ENCODE measurements at places on chromosomes 2 and 18.

DNA sequence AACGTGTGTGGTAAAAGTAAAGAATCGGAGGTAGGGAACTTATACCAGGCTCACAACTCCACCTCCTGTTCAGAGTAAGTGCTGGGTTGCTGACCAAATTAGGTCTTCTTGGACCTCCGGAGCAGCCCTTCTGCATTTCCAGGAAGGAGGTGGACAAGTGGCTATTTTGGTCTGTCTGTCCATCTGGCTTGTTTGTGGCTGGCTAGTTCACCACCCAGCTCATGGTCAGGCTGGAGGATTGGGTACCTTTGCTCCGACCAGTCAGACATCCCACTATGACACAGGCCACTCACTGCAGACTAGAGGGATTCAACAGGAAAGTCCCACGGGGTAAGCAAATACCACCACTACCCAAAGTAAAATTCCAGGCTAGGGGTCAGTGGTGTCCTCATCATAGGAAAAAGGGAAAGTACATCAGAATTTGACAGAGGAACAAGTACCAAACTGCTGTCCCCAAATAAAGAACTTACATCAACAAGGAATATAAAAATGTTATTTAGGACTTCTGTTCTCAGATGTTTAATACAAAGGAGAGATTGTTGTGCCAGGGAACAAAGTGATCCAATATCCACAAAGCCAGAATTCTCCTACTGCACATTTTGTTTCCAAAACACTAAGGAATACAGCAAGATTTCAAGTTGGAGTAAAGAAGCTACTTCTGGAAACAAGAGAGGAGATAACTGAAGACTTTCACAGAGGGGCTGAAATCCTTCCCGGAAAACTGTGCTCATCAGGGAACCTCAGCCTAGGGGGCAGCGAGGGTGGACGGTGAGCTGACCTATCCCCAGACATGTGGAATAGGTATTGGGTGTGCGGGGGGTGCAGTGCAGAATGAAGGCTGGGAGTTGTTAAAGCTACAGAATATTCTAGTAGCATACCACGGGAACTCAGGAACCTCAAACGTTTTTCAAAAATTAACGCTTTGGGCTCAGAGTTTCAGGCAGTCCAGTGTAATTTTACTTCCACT is 56.9 kb downstream of the BCL2 start:
- DNase-seq, result no peak

- DNase-seq, result no peak
Measured at GRCh38 chr2:168602846-168603401, 146.9 kb downstream of the CERS6 start.

DNA sequence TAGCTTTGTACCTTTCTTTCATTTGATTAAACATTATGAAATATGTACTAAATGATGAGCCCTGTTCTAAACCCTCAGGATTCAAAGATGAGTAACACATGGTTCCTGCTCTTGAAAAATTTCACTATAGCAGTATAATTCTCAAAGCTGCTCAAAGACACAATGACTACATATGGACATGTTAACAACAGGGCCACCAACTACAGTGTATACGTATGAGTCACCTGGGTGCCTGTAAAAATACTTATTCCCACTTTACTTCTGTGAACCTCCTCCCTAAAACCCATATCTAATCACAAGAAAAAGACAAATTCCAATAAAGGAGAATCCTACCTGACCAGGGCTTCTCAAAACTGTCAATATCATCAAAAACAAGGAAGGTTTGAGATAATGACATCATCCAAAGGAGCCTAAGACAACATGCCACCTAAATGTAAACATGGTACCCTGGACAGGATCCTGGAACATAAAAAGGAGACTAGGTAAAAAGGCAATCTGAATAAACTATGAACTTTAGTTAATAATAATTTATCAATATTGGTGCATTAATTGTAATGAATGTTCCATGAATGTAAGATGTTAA is 84.7 kb downstream of the FAM161A start:
- DNase-seq, result no peak

GRCh38 chr18:34281722-34282121 is 57.0 kb upstream of the NOL4 start:
- DNase-seq, result no peak

- DNase-seq, result no peak
Measured at GRCh38 chr2:10084223-10084865, 4.1 kb upstream of the CYS1 start.

GRCh38 chr18:34892379-34892778 is 148.8 kb upstream of the MAPRE2 start:
- no peak for DNase-seq

DNA sequence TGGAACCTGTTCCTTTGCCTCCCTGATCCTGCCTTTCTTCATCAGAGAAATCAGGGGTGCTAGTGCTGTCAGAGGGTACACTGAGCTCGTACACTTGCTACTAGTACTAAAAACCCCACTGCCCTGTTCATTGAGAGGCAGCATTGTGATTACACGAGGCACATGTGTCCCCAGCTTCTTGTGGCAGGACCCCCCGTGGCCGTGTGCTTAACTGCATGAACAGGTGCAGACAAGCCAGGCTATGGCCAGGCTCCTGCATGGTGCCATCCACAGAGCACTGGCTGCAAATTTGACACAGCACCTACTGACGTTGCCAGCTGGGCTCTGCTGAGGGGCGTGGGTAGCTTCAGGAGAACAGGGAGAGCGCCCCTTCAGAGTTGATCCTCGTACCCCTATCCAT is 248.4 kb downstream of the GLI2 start:
- no peak for DNase-seq

DNA sequence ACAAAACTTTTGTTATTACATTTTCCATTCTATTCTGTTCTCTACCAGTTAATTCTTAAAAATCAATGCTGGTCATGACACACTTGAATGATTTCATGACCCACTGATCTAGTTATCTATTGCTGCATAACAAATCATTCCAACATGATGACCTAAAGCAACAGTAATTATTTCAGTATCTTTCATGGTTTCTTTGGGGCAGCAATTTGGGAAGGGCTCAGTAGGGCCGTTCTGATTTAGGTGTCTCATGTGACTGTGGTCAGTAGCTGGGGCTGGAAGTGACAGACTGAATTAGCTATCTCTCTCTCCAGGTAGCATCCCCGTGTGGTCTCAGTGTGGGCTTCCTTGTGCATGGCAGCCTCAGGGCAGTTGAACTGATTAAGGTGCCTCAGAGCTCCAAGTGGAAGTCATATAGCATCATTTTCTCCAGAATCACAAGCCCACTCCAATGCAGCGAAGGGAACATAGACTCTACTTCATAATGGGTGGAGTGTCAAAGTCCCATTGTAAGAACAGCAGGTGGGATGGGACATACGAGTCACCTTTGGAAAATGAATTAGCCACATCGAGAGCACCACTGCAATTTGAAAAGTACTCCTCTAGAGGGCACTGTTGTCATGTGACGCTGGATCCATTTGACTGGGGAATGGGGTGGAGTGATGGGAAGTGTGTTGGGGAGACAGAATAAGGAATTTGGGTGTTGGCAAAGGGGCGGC is 39.1 kb upstream of the FAM136A start:
- DNase-seq, result peak; percentile 7

- DNase-seq, result no peak
Measured at GRCh38 chr2:45907592-45907991, 256.1 kb downstream of the PRKCE start.

DNA sequence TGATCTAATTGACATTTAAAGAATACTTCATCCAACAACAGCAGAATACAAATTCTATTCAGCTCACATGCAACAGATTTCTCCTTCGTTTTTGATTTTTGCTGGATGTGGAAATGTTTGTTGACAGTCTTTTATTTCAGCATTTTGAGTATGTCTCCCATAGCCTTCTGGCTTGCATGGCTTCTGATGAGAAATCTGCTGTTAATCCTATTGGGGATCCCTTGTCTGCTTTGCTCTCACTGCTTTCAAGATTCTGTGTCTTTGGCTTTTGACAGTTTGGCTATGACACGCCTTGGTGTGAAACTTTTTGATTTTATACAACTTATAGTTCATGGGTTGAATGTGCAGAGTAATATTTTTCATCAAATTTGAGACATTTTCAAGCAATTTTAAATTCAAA is 44.7 kb downstream of the TRABD2A start:
- DNase-seq, result no peak

GRCh38 chr2:1940679-1941078 is 196.4 kb upstream of the PXDN start:
- DNase-seq, result no peak

- DNase-seq, result no peak
Measured at GRCh38 chr2:160602073-160602472, 108.5 kb upstream of the RBMS1 start.

DNA sequence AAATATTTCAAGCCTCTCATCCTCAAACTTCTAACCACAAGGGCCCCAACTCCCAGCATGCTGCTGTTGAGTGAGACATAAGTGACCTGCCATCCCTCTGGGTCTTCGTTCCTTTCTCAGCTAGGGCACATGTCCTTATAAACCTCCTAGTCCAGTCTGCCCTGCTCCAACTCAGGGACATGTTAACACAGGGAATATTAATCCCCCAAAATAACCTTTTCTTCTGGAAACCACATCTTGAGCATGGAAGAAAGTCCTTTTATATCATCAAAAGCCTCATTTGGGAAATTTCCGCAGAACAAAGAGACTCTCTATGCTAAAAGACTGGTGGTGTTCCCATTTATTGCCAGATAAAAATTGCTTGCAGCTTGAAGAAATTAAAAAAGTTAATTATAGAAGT is 14.4 kb downstream of the TNP1 start:
- no peak for DNase-seq

DNA sequence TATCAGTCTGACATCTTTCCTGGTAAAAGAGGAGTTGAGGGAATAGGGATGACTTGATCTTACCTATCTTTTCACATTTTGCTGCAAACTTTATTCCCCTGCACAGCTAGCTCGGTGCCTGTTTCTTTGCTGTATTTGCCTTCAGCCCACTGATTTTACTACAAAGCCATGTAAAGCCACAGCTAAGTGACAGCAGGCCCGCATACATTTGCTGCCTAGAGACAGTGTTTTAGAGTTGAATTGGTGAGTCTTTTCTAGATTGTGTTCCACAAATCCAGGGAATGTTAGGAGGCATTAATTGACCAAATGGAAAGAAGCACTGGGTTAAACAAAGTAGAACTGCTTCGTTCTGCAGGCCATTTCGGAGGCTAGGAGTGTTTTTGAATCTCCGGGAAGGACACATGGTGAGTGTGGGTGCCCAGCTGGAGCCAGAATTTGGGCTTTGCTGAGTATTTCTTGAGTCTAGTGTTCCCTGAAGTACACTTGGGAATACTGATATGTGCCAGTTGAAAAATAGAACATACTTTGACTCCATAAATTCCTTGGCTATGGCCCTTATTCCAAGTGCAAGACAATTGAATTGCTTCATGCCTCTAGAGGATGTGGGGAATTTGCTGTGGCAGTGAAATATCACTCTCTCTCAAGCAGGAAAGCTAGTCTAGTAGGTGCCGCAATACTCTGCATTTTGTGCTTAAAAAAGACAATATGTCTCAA is 329.8 kb downstream of the PTPRM start:
- no peak for DNase-seq

GRCh38 chr2:137963535-137964065 is 673 bp upstream of the HNMT start:
- DNase-seq, result no peak

GRCh38 chr2:9722451-9722850 is 91.7 kb upstream of the YWHAQ start:
- no peak for DNase-seq

DNA sequence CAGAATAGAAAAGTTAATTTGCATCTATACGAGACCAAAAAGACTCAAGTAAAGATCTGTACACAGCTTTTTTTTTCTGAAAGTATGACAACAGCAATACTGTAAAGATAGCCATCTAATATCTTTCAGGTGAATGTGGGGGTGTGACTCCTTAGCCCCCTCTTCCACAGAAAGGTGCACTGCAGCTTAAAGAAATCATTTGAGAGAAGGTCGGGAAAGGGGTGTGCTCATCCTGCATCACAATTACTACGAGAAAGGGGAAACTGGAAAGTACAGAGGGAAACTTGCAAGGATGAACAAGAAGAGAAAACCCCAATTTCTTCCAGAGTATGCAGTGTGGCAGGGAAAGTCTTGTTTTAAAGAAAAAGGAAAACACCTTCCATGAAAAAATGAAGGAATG is 255.6 kb downstream of the CCDC178 start:
- DNase-seq, result no peak

DNA sequence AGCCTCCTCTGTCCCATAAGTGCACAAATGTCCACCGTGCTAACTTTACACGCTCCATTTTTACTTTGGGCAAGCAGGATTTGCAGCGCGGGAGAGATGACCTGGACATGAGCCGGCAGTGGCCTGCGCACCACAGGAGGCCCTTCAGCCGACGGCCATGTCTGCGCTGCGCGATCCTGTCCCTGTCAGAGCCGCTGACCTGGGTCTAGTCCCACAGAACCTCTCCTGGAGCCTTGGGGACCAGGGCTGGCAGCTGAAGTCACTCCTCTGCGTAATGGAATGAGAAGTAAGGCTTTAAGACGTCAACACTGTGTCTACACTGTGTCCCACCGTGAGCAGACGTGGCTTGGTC is 29.6 kb downstream of the ADI1 start:
- no peak for DNase-seq

DNA sequence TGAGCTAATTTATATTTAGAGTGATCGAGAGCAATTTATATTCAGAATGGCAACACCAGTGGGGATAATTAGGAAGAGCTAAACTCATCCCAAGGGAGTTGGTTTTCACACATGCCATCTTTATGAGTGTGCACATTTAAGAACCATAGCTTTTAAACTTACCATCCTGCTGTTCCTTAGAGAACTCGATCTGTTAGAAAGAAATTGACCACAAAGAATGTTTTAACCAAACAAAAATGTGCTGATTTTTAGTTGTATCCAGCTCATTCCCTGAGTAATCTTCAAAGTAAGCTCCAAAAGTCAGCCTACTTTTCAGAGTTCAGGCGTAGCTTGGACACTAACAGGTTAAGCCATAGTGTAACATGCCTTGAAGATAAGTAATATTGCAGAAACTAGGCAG is 12.6 kb downstream of the MYL1 start:
- no peak for DNase-seq

- DNase-seq, result no peak
Measured at GRCh38 chr2:23692263-23692662, 234.7 kb downstream of the ATAD2B start.

DNA sequence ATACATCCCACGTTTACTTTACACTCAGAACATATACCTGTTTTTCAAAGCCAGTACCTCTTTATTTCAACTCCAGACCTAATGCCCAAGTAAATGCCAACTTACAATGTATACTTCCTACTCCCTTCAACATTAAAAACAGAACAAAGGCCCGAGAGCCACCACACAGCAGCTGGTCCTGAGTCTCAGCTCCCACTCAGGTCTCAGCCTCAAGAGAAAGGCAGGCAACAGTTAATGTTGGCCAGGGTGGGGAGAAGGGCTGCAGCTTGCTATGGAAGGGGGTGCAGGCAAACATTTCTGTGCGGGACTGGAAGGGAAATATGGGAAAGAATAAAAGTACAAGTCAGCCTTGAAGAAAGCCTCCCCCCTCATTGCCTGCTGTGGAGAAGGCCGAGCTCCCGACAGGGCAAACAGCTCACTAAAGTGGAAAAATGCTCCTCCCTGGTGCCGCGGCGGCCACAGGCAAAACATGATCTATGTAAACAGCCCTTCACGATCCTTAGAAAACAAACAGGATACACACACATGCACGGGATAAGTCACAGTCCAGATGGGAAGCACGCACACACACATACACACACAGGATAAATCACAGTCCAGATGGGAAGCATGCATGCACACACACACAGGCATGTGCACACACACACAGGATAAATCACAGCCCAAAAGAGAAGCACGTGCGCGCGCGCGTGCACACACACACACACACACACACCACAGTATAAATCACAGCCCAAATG is 67.4 kb downstream of the ADNP2 start:
- DNase-seq, result no peak

GRCh38 chr2:206452750-206453149 is 9.4 kb downstream of the ADAM23 start:
- DNase-seq, result no peak

GRCh38 chr2:112626604-112627059 is 19.1 kb upstream of the SLC20A1 start:
- peak; percentile 77 for DNase-seq
